ENCODE measurements at places on chromosomes 16 and 17.

DNA sequence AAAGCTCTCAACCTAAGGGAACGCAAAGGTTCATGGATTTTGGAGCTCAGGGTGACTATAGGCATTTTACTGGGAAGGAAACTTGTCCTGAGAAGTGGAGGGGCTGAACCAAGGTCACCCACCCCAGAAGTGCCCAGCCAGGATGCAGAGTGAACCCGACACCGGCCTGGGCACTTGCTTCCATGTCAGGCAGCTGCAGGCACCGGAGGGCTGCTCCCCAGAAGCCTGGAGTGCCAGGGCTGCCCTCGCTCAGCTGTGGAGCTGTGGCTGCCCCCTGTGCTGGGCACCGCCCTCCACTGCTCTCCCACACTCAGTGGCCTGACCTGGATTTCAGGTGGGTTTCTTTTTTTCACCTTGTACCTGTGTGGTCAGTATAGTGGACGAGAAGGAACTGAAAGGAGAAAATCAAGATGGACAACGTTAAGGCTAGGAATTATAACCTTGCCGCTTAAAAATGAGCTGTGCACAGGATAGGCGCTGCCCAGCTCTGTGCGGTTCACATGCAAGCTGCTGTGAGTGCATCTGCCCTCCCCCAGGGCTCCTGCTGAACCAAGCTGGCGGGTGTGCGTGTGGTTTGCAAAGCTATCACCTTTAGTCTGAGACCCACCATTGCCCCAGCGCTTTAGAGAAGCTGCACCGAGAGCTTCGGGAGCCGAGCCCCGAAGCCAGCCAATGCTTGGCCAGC is 2.2 kb downstream of the MAPK8IP3 start:
- no peak for DNase-seq

GRCh38 chr16:86501989-86502855 is 8.1 kb upstream of the FOXF1 start:
- no peak for DNase-seq

DNA sequence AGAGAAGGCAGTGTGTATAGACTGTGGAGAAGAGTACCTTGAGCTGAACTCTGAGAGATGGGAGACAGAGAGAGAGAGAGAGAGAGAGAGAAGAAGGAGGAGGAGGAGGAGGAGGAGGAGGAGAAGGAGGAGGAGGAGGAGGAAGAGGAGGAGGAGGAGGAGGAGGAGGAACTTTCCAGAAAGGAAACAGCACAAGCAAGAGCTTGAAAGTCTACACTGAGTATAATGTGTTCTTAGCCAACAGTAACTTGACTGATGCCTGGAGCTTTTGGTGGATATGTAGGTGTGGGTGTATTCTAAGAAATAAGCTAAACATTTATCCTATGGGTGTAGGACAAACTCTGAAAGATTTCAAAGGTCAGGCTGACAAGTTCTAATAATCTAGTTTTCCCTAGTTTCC is 116.4 kb downstream of the SNX11 start:
- no peak for DNase-seq

DNA sequence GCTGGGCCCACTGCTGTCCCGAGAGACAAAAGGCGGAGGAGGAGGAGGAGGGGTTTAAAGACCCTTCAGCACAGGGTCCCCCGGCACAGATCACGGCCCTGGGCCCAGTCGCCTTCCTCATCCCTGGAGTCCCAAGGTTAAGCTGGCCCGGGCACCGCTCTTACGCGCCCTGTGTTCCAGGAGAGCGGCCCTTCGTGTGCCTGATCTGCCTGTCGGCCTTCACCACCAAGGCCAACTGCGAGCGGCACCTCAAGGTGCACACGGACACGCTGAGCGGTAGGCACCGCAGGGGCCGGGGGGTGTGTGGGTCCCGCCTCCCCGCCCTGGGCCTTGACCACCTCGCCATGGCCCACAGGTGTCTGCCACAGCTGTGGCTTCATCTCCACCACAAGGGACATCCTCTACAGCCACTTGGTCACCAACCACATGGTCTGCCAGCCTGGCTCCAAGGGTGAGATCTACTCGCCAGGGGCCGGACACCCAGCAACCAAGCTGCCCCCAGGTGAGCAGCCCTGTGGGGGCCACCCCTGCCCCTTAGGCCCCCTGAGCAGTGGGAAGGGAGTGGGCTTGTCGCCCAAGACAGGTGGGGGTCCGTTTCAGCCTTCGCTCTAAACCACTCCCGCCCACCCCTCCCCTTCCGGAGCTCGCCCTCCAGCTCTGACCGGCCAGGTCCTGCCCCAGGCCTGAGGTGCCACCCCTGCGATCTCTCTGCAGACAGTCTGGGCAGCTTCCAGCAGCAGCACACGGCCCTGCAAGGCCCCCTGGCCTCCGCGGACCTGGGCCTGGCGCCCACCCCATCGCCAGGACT is 37.6 kb upstream of the ZC3H18 start:
- DNase-seq = no peak

DNA sequence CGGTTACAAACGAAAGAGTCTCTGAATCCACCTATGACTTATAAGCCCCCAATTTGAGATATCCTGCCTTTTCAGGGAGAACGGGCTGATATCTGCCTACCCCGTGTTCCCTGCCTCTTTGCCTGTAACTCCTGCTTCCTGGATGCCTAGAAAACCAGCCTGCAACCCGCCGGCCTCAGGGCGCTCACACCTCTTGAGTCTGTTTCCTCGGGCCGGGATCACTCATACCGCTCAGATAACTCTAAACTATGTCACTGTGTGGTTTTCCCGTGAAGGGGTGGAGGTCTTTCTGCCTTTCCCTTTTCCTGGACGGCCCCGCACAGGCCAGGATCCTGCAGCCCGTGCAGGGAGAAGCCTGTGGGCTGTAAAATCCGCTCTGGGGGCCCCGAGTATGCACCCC is 10.4 kb downstream of the RPUSD1 start:
- no peak for DNase-seq

GRCh38 chr17:1959871-1960544 is 65.1 kb downstream of the RTN4RL1 start:
- DNase-seq = no peak

GRCh38 chr17:28491860-28492259 is 14.3 kb upstream of the FOXN1 start:
- DNase-seq = no peak

GRCh38 chr16:71520550-71520949 is 5.7 kb upstream of the CHST4 start:
- no peak for DNase-seq

- DNase-seq = no peak
Observed at GRCh38 chr16:48194828-48195556, 39.2 kb upstream of the ABCC12 start.

DNA sequence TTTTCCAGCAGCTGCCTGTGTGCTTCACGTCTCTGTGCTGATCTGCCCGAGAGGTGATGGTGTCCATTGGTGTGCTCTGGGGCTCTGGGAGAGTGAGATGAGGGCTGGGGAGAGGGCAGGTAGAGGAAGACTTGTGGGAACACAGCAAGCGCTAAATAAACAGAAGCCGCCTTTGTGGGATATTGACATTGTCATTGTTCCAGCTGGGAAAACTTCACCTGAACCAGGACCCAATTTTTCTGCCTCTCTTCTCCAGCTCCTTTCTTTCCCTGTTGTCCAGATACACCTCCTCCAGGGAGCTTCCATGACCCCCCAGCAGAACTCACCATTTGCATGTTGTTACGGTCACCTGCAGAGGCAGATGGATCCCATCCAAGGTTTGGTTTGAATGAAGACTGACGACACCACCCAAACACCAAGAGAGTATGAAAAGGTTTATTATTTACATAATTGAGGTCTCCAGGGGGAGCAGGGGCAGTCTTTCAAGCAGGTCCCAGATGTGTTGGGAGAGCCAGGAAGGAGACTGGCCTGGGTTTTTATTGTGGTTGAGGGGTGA is 3.6 kb upstream of the ITGA3 start:
- no peak for DNase-seq

GRCh38 chr17:44905006-44906000 is 6.1 kb upstream of the EFTUD2 start:
- no peak for DNase-seq

DNA sequence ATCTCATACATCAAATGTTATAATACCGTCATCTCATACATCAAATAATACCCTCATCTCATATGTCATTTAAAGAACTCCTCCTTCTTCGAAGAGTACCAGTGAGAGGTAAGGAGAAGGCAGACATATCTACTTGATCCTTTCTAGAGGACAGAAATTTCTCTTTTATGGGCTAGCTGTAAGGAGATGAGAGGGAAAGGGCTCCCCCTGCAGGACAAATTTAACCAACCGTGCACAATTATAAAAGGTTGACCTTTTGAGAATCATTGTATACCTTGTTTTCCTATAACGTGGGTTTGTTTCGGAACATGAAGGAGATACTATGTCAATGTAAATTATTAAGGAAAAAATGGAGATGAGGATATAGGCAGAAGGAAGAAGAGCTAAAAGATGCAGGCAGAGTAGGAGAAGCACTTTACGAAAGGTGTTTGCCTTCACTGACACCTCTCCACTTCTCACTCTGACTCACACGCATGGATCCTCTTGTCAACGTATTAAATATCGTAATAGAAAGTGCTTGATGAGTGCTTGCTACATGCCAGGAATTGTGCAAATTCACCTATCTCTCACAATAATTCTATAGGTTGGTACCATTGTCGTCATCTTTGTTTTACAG is 465.9 kb upstream of the ERCC4 start:
- DNase-seq = no peak

- no peak for DNase-seq
Observed at GRCh38 chr17:49514071-49514721, 19.1 kb downstream of the NGFR start.

DNA sequence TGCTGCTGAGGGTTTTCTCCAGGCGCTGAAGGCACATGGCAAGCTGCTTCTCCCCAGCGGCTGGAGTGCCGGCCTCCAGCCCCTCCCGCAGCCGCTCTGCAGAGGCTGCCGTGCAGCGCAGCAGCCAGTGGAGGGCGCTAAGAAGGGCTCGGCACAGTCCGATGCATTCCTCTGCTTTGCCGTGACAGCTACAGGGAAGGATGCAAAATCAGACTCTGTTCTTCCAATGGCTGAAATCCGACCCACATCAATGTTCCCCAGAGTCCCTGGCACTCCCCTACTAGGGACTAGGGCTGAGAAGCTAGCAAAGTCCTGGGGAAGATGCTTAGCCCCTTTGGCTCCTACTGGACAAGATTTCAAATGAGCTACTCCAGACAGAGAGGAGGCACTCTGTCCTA is 19.0 kb downstream of the MED24 start:
- no peak for DNase-seq

GRCh38 chr17:8475781-8476180 is 40.1 kb downstream of the NDEL1 start:
- no peak for DNase-seq

DNA sequence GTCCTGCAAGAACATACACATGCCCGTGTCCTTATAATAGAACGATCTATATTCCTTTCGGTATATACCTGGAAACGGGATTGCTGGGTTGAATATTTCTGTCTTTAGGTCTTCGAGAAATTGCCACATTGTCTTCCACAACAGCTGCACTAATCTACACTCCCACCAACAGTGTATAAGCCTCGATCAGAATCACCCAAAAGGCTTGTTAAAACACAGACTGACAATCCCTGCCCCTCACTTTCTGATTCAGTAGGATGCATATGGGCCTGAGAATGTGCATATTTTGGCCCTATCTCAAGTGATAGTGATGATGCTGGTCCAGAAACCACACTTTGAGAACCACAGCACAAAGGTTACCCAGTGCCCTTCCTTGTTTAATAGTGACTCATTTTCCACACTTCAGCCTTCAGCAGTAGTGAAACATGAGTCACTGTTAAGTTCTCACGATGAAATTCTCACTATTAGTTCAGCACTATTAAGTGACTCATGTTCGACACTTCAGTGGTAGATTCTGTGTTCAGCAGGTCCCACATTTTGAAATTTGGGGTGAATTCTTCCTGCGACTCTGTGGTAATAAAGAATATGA is 215.6 kb downstream of the GRIN2A start:
- no peak for DNase-seq

GRCh38 chr17:82018989-82019689 is 3.5 kb downstream of the CENPX start:
- DNase-seq = no peak

GRCh38 chr17:8991514-8992285 is 26.2 kb upstream of the PIK3R5 start:
- no peak for DNase-seq

- DNase-seq = no peak
Observed at GRCh38 chr16:84397090-84397489, 28.8 kb downstream of the ATP2C2 start.

DNA sequence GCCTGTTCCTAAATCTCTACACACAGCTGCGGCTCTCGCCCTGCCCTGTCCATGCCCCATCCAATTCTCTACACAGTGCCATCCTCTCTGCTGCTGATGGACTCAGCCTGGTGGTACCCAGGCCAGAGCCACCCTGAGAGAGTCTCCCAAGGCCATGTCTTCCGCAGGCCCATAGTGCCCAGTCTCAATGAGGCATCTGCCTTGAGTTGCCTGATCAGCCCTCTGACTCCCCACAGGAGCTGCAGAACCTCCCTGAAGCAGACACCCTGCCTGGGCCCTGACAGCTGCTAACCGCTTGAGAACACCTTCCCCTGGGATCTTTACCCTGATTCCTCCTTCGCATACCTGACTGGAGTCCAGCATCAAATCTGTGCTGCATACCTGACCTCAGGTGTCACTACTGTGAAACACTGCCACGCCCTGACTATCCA is 13.3 kb downstream of the TSPOAP1 start:
- DNase-seq = no peak

DNA sequence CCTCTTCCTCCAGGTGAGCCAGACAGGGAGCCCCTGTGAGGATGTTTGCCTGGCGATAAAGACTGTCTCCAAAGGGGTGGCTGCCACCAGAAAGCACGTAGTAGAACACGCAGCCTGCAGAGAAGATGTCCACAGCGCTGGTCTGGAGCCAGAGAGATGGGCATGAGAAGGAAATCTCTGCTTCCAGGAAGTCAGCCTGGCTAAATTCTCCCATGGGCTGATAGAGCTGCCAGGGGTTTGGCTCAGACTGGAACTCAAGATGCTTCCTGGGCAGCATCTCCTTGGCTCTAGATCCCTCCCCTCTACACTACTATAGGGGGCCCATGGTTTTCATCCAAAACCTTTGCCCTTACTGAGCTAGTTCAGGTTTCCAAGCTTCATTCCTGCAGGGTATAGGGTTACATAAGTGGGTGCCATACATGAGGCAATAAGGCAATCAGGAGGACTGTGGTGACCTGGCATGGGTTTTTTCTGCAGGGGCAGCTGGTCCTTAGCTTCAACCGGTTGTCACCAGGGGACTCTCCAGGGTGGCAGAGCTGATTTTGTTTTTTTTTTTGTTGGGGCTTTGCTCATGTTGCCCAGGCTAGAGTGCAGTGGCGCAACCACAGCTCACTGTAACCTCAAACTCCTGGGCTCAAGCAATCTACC is 13.6 kb downstream of the PLK1 start:
- DNase-seq = no peak

Measured in hypothalamus (tissue), 51 donors.